ENCODE measurements at places on chromosomes 13 and 19.

DNA sequence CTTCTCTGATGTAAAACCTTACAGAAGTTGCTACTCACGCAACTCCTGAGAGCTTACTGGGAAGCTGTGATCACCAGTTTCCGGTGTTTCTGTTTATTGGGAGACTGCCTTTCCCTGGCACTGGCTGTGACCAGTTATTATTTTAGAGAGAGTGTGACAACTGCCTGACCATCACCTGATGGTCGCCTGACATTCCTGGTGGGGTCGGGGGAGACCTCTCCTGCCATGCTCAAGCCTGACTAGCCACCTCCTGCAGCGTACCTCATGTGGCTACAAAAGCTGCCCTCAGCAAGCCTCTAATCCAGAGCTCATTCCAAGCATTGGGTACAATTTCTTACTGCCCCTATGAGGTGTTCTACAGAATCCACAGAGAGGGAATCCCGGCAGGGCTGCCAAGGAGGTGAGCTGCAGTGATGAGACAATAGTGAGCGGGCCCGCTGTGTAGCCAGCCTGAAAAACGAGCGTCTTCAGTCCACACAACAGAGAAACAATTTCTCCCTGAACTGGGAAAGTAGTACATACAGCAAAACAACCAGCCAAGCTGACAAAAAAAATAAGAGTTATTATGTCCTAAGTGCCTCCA, 28.7 kb downstream of the GJA3 start:
- no peak for DNase-seq

- no peak for DNase-seq
These were observed 13.0 kb downstream of the POLRMT start for GRCh38 chr19:620166-620862.

DNA sequence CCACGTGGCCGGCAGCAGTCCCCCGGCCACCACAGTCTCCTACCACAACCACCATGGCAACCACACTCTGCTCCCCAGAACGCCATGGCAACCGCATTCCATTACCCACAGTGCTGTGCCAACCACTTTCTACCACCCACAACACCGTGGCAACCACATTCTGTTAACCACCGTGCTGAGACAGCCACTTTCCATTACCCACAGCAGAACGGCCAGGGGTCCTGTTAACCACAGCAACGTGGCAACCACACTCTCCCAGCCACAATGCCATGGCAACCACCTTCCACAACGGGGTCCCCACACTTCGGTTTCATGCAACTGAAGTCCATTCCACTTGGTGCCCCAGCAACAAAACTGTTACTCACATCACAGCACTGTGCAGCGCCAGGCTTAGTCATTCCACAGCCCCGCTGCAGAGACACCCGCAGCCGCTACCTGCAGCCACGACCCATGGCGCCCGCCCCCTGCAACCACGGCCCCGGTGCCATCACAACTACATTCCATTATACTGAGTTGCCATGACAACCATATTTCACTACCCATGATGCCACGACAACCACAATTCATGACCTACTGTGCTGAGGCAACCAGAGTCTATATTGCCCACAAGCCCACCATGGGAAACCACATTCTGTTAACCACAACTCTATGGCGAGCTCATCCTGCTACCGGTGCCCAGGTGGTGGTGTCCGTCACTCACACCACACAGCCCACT, 10.0 kb downstream of the DPF1 start:
- peak; percentile 20 for DNase-seq

DNA sequence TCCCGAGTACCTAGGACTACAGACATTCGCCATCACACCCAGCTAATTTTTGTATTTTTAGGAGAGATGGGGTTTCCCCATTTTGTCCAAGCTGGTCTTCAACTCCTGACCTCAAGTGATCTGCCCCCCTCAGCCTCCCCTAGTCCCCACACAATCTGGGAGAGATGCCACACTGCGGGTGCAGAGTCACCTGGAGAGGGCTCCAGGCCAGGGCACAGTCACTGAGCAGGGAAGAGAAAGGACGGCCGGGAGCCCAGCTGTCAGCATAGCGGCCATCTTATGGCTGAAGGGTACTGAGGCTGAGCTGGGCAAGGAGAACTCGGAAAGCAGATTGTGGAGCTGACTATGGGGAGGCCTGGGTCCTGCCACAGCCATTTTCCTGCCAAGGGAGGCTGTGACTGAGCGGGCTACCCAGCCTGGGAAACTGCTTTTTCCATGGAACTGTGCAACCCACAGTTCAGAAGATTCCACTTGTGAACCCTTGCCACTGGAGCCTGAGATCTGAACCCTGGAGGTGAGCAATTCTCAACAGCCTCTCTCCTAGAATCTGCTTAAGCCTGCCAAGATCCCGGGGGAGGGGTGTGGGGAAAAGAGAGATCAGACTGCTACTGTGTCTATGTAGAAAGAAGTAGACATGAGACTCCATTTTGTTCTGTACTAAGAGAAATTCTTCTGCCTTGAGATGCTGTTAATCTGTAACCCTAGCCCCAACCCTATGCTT, 109.2 kb downstream of the ZNF486 start:
- DNase-seq, result no peak

GRCh38 chr19:37954421-37954874, 47.4 kb downstream of the SIPA1L3 start:
- no peak for DNase-seq

- DNase-seq, result no peak
These were observed 3.6 kb downstream of the CDADC1 start for GRCh38 chr13:49251326-49251725.

GRCh38 chr19:28446511-28446910, 766.4 kb downstream of the UQCRFS1 start:
- no peak for DNase-seq

DNA sequence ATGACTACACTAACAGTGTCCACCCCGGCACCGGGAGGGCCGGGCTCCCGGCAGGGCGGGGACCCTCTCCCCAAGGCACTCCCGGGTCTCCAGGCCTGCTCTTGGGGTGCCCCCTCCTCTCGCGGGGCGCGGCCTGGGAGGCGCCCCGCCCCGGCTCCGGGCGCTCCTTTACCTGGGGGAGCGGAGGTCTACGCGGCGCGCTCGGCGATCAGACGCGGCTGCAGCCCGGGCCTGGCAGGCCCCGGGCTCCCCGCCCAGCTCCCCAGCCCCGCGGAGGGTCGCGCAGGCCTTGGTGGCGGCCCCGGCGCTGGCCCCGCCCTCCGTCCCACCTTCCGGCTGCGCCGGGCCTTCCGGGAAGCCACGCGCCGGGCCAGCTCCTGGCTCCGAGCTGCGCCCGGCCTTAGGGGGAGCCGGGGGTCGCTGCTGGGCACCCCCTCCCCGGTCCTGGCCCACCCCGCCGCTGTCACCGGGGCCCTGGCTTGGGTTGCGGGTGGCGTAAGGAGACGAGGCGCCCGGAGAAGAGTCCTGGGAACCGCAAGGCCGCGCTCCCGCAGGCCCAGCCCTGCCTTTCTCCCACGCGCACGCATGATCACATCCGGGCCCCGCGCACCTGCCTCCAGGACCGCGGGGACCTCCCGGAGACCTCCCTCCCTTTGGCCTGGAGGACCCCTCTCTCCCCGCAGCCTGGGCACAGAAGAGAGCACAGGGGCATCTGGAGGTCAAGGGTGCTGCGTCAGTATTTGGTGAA, at the start of gene C19orf12:
Gene C19orf12 (minus strand): TSS at position 309 of the 748 bp plus-strand sequence. CDS start 6,848 bp downstream, outside the sequence.
- peak; percentile 82 for DNase-seq

Measured in NCI-H69 (cell line).